SK-MEL-5 (cell line): ENCODE measurements at places on chromosomes 3 and 15. TPM values are rescaled to one million over a fixed set of nuclear protein-coding genes. Genes with fewer than 3 reads are reported as not detected.

- DNase-seq = peak; percentile 40
Measured at GRCh38 chr3:59392116-59392515, 342.3 kb upstream of the CFAP20DC start.

DNA sequence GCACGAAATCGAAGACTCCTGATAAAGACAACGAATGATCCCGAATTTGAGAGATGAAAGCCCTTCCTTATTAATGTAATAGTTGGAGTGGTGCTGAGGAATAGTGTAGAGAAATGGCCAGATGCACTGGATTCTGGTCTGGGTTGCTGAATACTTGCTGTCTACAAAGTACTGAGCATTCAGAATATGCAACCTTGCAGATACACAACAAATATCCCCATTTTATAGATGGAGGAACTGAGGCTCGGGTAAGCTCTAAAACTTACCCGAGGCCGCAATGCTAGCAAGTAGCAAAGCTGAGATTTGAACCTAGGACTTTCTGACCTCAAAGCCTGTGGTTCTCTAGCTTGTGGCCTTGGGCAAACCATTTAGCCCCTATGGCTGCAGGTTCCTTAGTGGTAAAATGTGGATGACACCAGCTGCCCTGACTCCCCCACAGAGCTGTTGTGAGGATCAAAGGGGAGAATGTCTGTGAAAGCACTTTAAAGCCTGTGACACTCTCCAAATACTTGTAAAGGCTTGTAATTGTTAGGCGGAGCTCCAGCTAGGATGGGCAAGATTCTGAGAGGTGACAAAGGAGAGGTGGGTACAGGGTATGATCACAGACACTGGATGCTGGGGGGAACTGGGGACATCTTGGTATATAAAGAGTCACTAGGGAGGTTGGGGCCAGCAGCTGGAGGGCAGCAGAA is 39.8 kb downstream of the FOXB1 start:
- DNase-seq = no peak

DNA sequence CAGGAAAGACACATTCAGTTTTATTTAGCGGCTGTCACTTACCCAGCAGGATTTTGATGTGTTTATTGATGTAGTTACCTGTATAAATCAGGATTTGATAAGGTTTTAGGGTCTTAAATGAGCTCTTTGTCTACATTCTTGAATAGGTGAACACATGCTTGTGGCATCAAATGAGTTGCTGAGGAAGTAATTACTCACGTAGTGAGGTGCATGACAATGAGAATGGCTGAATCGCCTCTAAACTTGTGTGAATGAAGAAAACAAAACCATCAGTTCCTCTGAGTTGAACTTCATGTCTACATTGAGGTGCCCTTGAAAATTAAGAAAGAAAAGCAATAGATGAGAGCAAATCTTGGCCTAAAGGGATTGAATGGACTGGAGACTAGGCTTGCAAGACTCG is 245.6 kb upstream of the SATB1 start:
- DNase-seq = no peak

Gene CAV3
- total RNA-seq = not detected in 2 replicates

Gene ANKDD1A
- 1.5 and 1.7 TPM in 2 replicates for total RNA-seq
